Spinal cord (tissue), 10 donors: ENCODE measurements at places on chromosomes 4 and X.

DNA sequence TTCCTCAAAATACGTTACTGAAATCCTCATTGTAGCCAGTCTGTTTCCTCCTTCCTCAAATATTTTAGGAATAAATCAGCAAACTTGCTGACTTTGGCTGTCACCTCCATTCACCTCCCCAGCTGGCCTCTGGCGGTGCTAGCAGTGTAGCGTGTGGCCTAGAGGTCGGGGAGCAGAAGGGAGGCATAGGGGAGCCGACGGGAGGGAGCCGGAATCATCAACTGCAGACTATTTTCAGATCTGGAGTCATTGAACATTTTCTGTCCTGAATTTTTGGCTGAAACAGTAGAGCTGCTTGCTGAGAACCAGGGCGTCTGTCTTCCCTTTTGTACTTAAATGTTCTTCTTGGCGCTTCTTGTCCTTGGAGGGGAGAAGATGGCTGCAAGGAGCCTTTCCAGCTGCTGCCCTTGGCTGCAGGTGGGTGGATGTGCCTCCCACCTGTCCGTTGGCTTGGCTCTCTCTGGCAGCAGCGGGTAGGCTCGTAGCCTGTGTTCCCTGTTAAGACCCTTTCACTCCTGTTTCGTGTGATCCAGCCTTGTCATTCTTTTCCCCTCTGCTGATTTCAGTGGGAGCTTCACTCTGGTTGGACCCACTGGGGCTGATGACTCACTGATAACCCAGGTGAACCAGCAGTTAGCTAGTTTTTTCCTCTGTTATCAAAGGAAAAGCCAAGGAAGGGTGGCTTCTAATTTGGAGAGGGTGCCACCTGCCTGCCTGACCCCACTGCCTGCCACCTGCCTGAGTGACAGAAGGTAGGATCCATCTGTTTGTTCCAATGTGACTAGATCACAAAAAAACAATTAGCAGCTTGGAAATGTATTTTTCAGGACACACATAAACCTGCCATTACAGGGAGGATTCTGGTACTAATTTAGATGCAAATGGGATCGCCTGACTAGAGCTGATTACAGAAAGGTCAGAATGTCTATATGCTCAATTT is 135.9 kb downstream of the GATB start:
- peak; percentile 50 for DNase-seq

DNA sequence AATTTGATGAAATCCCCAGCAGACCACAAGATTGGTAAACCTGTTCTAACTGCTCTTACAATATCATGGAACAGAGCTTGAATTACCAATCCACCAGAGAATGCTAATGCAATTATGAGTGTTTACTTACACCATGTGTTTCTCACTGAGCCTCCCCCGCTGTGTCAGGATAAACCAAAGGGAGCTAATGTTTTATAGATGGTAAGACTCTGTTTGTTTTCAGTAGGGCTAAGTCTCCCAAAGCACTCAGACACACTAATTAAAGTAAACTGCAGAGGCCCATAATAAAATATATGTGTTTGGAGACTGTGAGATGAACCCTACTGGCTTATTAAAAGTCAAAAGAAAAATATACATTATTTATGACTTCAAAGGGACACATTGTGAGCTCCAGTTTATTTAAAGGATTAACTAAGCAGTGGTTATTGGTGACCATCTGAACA is 261.7 kb upstream of the FAM241A start:
- DNase-seq = peak; percentile 10

- DNase-seq = no peak
Measured at GRCh38 chr4:31592293-31592692, 872.1 kb downstream of the PCDH7 start.

DNA sequence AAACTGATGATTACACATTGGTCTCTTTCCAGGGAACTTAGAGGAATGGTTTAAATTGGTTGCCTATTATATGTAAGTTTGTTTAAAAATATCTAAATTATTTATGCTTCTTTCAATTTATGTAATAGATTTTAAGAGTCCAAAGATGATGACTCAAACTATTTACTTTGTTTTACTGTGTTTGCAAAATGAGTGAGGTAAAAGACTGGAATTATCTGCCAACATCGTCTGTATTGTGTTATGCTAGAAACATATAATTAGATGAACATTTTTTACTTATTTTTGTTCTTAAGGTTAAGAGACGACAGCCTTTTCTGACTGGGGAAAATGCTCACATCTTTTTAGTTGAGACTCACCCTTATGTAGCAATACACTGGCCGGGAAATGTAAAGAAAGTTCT is 51.1 kb upstream of the SYTL5 start:
- no peak for DNase-seq

DNA sequence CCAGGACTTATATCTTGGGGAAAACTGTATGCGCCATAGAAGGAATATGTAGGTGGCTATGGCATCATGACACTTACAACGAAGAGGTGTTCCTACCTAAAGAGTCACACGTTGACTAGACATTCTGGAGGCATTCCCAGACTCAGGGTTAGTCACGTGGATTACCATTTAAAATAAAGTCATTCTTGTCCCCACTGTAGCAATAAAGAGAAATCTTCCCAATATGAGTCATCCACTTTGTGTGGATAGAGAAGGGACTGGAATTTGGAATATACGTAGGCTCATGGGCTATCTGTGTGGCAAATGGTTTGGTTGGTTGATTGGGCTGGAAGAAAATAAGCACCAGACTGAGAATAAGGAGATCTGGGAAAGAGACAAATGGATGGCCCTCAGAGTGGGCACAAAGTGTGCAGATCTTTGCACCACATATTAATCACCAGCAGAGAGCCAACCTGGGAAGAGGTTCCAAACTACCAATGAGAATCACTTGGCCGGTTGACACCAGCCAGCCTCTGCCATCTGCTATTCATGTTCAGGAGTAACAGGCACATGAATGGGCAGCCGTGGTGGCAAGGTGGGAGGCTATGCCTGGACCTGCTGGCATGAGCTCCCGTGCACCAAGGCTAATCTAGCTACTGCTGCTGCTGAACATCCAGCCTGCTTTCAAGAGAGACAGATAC is 41.0 kb downstream of the MTNR1A start:
- DNase-seq = no peak

- DNase-seq = no peak
Measured at GRCh38 chr4:8200302-8200975, 1.3 kb downstream of the SH3TC1 start.

- DNase-seq = no peak
Measured at GRCh38 chrX:11117745-11118144, 6.6 kb downstream of the HCCS start.

DNA sequence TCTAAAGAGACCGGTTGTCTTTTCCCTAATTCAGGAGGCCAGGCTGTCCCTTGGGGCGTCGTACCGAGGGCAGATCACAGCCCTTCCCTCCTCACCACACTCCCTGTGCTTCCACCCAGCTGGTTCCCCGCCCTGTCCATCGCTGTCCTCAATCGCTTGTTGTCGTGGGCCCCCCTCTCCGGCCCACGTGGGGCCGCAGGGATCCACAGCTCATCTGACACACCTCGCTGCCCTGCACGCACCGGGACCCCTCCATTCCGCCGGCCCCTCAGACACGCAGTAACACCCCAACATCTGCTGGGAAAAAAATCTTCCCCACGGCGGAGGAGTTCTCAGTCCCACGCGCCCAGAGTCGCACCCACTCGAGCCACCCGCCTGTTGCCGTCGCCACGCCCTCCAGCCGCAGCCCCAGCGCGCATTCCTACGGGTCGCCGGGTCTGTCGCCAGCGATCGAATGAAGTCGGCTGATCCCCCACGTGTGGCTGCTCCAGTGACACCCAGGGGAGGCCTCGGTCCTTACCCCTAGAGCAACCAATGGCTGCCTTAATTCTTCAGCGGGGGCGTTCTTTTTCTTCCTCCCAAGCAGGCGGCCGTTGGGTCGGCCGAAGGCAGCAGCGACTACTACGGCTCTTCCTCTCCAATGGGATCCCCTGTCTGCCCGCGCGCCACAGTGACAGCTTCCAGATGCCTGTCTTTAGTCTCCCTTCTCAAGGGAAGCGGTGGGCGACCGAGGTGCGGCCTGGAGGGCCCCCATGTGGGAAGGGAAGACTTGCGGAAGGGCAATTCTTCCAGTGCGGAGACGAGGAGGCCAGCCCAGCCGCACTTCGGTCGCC is 893 bp upstream of the SEPTIN11 start:
- DNase-seq = no peak

GRCh38 chr4:113901994-113902787 is 77.3 kb downstream of the ARSJ start:
- DNase-seq = no peak

DNA sequence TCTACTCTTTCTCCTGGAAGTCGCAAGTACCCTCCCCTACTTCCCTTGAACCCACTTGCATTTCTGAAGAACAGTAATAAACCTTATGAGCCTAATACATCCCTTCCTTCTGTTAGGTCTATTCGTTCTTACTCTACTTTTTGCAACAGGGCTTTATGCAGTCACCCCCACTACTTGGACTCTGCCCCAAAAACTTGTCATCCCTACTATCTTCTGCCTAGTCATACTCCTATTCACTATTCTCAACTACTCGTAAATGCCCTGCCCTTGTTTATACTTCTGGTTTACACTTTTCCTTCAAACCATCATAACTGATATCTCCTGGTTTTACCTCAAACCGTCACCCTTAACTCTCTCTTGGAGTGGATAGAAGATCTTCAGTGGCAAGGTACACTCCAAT is 55.2 kb upstream of the SLIT2 start:
- no peak for DNase-seq

DNA sequence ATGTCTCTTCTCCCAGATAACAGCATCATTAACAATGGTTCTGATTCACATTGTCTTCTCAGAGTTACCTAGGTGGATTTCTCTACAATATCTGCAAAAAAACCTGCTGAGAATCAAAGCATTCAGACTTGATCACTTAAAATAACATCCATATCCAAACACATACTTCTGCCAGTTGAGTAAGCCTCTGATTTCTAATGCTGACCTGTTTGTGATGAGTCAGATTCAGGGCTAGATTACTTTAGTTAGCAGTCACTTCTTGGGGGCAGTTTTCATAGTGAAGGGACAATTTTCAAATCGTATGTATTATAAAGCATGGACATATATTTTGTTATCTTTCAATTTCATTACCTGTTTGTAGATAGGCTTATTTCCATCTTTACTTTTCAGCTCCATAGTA is 35.5 kb downstream of the CCNI start:
- DNase-seq = no peak

DNA sequence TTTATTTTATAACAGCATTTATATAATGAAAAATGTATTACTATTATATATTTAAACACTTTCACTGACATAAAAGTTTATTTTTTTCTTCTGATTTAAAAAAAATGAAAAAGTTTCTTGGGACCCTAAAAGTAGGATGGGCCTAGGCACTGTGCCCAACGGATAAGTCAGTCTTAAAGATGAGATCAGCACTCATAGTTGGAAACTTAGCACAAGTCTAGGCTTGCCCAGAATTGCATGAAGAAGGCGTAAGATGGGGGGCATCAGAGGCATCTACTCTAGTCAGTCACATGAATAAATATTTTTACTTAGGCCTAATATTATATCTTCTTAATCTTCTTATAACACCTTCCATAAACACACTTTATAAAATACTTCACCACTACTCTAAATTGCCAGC is 306.7 kb upstream of the GRID2 start:
- DNase-seq = no peak

- no peak for DNase-seq
Measured at GRCh38 chr4:116099596-116099995, 985.8 kb downstream of the TRAM1L1 start.

- DNase-seq = no peak
Measured at GRCh38 chr4:101328063-101328602, 19.2 kb downstream of the PPP3CA start.

- DNase-seq = peak; percentile 10
Measured at GRCh38 chrX:139423186-139423585, 107.4 kb upstream of the F9 start.
